Hindlimb muscle (tissue), 1 donor: ENCODE measurements at places on chromosomes 11 and 22. TPM values are rescaled to one million over a fixed set of nuclear protein-coding genes. Genes with fewer than 3 reads are reported as not detected.

Gene CHORDC1
- 37.0 TPM for polyA plus RNA-seq

Gene CASP5
- polyA plus RNA-seq: not detected

Gene IZUMO1R
- polyA plus RNA-seq: not detected

Gene CEND1
- polyA plus RNA-seq: 0.67 TPM
